Fibroblast of upper back skin (primary cell): ENCODE measurements at places on chromosomes 11 and 22.

- no peak for DNase-seq
These were observed 84.9 kb downstream of the CTTN start for GRCh38 chr11:70483077-70483861.

GRCh38 chr11:102410382-102410784, 42.2 kb downstream of the TMEM123 start:
- peak; percentile 68 for DNase-seq

GRCh38 chr11:116263770-116264169, 509.0 kb downstream of the BUD13 start:
- no peak for DNase-seq

- no peak for DNase-seq
These were observed 22.3 kb downstream of the RTL6 start for GRCh38 chr22:44475706-44476105.

DNA sequence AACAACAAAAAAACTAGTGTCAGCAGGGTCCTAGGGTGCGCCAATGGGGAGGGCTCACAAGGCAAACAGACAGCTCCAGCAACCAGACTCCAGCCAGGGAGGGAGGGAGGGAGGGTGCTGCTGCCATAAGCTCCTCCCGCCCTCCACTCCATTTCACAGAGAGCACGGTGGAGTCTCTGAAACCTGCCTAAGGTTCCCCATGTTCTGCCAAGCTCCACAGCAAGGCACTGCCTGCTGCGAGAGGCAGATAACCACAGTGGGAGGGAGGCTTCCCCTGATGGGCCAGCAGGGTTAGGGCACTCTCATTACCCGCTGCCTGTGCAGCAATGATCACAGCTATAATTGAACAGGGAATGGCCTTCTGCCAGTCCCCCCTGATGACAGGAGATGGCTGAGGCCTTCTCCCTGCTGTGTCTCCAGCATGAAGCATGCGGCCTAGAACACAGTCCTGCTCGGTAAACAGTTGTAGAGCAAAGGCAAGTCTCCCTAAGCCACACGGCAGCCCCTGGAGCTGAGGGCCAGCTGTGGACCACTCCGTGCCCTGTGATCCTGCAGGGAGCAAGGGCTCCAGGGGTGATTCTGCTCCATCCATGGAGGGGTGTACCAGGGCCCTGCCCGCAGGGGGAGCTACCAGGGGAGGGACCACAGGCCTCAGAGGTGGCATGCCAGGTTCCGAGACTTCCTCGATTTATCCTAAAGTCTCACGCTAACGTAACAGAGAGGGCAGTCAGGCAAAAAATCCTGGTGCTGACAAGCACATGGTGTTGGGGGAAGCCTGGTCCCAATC, 42.9 kb downstream of the PC start:
- no peak for DNase-seq

- DNase-seq = no peak
These were observed 15.1 kb downstream of the IFITM10 start for GRCh38 chr11:1735271-1735670.

- DNase-seq = no peak
These were observed 17.7 kb downstream of the ZC3H12C start for GRCh38 chr11:110110854-110111253.

DNA sequence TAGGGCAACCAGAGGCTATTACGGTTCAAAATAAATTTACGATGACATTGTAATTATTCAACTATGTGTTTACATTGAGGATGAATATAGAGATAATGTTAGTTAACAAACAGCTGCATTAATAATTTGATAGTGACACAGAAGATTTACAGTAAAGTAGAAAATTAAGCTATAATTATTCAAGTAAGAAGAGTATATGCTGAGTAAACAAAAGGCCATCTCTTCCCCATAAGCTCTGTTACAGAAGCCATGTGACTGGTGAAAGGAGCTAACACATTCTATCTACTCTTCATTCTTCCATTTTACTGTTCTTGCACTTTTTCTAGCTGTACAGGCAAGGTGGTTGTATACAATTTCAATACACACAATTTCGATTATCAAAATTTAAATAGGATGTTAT, 54.2 kb downstream of the IMMP1L start:
- no peak for DNase-seq

- DNase-seq = no peak
These were observed 35.7 kb upstream of the UCP3 start for GRCh38 chr11:74044538-74044937.

DNA sequence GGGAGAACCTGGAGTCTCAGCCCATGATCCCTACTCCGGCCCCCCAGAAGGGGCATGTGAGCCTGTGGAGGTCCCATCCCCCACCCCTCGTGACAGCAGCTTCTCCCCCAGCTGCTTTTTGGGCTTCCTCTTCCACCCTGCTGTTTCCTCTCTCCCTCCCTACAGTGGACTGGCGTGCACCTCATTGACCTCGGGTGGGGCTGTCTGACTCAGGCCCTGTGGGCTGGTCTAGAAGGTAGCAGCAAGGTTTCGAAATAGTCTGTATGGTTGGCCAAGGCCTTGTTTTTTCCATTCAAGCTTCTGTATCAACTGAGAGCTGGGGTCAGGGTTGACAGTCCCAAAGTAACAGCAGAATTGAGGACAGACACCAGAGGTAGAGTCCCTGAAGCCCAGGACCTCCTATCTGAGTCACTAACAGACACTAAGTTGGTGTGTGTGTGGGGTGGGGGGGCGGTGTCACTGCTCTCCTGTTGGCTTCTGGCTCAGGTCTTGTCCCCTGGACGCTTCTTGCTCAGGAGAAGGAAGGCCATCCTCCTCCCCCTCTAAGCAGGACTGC, 7.7 kb downstream of the SLC37A2 start:
- DNase-seq = peak; percentile 48

GRCh38 chr11:45472716-45473317, 186.7 kb upstream of the SYT13 start:
- no peak for DNase-seq

- DNase-seq = no peak
These were observed 69.2 kb upstream of the SHANK2 start for GRCh38 chr11:71321433-71322191.

DNA sequence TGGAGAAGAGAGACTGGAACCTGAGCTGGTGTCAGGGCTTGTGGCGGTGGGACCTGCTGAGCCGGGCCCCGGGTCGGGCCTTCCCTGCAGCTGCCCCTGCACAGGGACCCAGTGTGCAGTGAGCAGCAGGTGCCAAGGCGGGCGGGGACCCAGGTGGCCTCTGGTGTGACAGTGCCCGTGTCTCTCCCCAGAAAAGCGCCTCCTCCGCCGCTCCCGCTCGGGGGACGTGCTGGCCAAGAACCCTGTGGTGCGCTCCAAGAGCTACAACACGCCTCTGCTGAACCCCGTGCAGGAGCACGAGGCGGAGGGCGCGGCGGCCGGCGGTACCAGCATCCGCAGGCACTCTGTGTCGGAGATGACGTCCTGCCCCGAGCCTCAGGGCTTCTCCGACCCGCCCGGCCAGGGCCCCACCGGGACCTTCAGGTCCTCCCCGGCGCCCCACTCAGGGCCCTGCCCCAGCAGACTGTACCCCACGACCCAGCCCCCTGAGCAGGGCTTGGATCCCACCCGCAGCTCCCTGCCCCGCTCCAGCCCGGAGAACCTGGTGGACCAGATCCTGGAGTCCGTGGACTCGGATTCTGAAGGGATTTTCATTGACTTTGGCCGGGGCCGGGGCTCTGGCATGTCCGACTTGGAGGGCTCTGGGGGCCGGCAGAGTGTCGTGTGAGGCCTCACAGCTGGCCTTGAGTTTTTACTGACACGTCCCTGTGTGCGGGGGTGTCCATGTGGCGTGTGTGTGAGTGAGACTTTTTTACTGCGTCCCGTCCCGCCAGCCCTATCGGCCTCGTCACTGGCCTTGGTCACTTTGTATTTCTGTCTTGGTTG, 15.6 kb upstream of the ARHGAP8 start:
- DNase-seq = no peak

DNA sequence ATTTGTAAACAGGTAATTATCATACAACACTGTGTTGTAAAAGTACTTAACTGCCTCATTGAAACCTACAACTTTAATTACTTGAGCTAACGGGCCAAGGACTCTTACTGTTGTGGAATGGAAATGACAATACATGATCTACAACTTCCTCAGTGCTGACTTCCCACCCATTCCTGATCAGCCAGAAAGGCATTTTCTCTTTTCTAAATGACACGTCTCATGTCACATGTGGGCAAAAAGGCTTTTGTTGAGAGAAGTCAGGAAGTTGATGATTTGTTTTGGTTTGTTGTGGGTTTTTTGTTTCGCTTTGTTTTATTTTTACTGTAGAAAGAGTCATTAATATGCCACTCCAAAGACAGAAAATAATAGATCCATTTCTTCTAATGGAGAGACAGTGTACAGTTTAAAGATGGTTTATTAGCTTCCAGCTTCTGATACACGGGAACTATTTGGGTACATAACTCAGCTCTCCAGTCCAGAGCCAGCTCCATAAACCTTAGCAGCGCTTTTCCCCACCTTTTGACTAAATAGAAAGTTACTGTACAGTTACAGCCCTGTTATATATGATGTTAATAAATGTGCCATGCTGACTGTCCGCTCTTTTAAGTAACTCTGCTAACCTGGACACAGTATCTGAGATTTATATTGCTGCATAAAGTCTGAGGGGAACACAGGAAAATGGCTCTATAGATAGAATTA, 509.4 kb upstream of the API5 start:
- no peak for DNase-seq

GRCh38 chr11:36411202-36411640, 98.9 kb downstream of the TRAF6 start:
- DNase-seq = no peak

DNA sequence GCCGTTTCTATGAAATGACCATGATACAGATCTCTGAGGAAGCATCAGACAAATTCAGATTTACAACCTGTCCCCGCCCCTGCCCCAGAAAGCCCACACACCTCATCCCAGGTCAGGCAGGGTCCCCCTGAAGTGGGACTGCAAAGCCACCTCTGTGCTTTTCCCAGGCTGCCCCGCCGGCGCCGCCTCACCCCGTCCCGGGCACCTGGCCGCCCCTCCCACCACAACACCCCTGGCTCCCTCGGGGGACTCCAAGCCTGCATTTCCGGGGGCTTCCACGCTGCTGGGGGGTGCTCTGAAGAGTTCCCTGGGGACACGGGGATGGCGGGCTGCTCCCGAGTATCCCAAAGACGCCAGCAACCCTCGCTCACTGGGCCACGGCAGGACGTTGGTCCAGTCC, 23.2 kb downstream of the DRD4 start:
- DNase-seq = no peak

DNA sequence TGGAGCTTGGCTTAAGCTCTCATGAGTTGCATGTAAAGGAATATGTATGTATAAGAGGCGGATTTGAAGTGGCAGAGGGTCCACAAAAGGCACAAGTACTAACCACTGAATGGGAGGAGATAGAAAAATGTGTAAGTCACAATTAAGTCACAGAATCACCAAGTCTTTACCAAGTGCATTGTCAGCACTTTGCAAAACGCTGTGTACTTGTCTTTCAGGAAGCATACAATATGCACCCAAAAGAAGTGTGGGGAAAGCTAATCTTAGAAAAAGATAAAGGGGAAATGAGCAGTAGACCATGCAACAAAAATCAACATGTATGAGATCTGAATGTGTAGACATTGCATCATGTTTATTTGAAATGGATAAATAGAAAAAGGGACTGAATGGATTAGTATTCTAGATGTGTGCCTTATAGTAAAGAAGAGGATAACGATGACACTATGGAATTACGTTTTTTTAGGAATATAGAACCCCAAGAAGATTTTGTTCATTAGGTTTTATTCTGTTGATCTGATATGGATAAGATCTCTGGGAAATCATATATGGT, 4.5 kb downstream of the CNTF start:
- DNase-seq = no peak

DNA sequence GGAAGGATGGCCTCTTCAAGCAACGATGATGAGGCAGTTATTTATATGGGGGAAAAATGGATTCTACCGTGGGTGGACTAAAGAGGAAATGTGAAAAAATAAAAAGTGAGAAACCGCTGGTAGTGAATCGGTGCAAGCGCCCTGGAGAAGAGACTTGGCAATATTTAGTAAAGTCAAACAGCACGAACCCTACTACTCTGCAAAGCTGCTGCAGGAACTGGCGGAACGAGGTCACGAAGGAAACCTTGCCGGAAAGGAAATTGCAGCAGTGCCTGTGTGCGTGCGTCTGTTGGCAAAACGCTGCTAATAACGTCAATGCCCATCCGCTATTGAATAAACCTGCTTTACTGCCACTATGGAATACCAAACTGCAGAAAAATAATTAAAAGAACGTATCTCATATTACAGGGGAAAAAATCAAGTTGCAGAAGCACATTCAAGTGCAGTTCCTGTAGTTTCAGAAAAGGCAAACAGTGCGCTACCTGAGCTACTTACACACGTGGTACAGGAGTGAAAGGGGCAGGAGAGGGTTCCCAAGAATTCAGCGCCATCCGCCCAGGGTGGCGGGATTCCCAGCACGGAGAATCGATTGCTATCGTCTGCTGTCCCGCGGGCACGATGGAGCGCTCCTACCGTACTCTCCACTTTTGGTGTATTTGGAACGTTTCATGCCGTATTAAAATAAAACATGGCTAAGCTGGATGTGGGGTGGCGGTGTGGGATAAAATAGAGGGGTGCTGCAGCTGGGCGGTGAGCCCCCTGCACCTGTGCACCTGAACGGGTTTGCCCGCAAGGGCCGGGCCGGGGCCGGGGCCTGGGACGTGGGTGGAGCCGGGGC, 585 bp upstream of the NADSYN1 start:
- DNase-seq = no peak

- DNase-seq = no peak
These were observed 28.7 kb downstream of the ARAP1 start for GRCh38 chr11:72723508-72723907.

DNA sequence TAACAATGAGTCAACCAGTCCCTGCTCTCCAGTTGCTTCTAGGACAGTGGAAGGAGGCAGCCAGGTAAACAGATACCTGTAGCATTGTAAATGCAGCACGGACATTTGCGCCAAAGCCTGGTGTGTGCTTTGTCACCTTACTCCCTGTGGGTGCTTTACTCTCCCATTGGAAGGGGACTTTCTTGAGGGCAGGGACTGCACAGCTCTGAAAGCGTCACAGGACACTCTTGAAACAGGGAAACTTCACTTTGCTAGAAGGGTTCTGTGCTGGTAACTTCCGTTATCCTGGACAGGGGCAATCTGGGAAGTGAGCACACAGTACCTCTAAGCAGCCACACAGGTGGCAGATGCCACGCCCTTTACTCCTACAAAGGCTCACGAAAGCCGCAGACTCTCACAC, 99.8 kb downstream of the MYO18B start:
- no peak for DNase-seq

DNA sequence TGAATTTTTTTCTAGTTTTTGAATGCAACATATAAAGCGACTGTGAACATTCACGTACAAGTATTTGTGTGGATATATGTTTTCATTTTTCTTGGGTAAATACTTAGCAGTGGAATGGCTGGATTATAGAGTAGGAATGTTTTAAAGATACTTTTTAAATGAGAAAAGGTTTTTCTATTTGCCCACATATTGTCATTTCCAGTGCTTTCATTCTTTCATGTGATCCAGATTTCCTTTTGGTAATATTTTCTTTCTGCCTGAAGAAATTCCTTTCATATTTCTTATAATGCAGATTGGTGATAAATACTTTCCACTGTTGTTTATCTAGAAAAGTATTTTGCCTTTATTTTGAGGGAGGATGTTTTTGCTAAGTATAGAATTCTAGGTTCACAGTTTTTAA, 7.9 kb downstream of the DDB2 start:
- DNase-seq = no peak
